Stimulated activated CD8-positive, alpha-beta memory T cell treated with anti-CD3 and anti-CD28 coated beads, Interleukin-4, amount 100 ng/mL, for 4 hours (primary cell): ENCODE measurements at places on chromosomes 7 and 10.

DNA sequence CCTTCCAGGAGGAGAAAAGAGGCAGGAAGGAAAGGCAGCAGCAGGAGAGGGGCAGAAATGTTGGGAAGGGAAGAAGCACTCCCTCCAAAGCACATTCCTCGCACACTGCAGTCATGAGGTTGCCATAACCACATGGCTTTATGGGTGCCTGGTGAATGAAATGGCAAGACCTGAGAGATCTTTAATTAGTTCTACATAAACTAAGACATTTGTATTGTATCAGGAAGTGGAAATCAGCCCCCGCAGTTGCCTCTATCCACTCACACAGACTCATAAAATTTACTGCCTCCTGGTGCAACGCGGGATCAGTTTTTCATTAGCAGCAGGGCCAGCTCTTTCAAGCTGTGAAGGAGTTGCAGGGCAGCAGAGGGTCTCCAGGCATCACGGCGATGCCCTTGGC is 106.4 kb downstream of the COL13A1 start:
- DNase-seq = no peak

GRCh38 chr10:93548376-93549071 is 17.9 kb upstream of the FFAR4 start:
- DNase-seq = no peak

- no peak for DNase-seq
Measured at GRCh38 chr7:92546856-92547497, 18.4 kb downstream of the RBM48 start.

DNA sequence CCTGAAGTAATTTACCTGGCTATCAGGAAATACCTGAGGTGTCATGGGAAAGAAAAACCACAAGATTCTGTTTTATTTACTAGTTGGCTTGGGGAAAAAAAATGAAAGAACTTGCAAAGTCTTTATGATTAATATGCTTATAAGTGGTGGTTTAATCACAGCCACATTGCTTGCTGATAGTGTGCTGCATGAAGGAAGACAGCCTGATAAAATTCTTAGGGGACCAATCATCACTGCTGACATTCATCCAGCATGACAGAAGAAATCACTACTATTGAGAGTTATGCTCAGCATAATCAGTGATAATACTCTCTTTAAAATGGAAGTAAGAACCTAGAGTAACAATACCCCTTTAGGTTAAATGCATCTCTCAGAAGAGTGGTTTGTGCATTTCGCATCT is 150.2 kb upstream of the LRRN3 start:
- DNase-seq = no peak

DNA sequence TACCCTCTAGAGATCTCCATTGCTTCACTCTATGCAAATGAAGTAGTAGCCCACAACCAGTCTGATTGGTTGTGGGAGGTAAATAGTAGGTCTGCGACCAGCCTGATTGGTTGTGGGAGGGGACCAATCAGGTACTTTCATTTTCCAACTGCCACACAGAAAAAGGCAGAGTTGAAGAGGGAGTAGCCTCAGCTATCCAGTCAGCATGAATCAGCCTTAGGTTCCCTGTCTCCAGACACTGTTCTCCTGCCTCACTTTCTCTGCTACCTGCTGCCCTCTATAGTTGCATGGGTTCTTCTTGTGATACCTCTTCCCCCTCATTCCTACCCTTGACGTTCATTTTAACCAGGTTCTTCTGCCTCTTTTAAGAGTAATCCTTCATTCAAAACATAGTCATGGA is 114.5 kb upstream of the LYZL1 start:
- DNase-seq = no peak

DNA sequence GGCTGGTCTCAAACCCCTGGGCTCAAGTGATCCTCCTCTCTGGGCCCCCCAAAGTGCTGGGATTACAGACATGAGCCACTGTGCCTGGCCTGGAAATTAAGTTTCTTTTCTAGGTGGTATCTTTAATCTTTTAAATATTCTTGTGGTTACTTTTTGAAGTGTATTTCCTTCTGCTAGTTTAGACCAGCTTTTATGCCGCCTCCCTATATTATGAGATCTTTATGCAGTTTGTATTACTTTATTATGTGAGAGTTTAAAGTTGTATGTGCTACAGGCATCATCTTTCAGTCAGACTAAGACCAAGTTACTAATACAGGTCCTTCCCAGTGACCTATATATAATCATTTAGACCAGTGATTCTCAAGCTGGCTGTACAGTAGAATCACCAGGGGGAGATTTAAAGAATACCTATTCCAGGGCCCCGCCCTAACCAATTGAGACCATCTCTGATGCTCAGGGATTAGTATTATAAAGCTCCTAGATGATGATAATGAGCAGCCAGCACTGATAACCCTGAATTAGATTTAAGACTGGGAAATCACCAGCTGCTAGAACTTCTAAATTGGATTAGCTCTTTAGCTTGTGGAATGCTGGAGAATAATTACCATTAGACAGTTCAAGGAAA is 11.3 kb downstream of the INPP5F start:
- DNase-seq = no peak

GRCh38 chr7:9890092-9890491 is 1083.6 kb upstream of the PHF14 start:
- no peak for DNase-seq

- no peak for DNase-seq
Measured at GRCh38 chr7:41206267-41206666, 496.6 kb downstream of the INHBA start.

GRCh38 chr7:135773464-135773863 is 24.9 kb upstream of the FAM180A start:
- no peak for DNase-seq

DNA sequence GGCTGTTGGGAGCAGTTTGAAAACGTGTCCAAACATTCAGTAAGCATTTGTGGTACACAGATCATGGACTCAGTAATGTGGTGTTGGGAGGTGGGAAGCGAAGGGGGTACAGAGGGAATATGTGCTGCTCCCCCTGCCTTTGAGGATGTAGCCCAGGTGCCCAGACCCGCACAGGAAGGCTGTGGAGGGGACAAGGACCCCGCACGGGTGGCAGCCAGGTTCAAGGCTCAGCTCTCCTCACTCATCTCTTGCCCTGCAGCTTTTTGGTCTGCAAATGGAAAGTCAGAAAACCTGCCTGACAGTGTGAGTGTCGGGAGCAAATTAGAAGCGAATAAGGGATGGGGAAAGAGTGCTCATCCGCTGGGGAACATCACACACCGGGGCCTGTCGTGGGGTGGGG is 27.3 kb upstream of the EN2 start:
- DNase-seq = no peak

DNA sequence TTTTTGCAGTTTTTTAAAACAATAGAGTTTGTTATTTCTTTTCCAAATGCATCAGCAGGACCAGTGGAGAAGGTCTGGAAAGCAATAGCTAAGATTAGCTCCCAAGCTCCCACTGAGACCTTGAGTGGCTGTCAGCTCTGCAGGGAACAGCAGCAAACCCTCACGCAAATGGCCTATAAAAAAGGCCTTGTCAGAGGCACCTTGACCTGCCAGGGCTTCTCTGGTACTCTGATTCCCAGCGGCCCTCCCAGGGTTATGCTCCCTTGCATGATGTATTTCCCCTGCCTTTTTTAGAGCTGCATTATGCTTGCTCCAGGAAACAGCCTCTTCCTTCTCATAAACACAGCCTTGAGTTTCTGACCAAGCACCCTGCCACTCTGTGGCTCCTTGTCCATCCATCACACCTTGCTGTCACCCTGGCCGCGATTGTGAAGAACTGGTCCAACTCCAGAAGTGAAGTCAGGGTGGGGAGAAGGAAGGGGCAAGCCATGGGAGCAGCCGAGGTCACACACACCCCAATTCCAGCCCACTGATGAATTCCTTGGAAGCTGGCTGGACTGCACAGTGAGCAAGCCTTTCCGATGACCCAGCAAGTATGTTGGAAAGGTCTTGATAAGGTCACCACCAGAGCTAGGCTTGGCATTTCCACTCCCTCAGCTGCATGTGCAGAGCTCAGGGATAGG is 35.3 kb upstream of the NKX2-3 start:
- no peak for DNase-seq

- DNase-seq = no peak
Measured at GRCh38 chr7:116194115-116194514, 16.2 kb upstream of the TES start.

DNA sequence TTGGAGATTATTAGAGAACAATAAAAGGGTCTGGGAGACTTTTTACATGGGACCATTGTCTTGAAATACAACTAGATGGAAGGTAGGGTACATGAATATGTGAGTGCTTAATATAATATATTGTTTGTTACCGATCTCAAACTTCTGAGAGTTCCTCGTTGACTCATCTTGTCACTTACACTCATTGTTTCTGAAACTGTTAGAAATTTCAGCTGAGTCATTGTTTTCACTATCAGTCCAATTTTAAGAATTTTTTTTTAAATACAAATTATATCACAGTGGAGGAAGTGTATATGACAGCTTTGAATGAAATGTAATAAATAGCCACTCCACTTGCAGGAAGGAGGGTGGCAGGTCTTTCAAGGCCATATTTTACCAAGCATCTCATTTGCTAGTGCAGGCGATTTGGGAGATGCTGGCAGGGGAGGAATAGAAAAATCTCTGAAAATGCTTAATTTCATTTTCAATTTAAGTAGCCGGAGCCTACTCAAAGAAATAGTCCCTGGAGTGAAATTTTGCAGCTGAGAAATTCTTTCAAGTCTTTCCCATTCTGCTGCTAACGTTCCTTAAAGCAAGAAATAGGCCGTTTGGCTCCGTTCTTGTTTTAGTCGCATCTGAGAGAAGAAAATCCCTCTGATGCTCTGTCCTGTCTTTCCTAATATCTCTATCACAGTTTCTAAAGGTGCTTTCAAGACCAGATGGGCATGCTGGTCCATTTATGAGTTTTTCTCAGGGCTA is 1404.2 kb upstream of the CELF2 start:
- no peak for DNase-seq

GRCh38 chr10:31594347-31594873 is 275.4 kb downstream of the ZEB1 start:
- DNase-seq = no peak

DNA sequence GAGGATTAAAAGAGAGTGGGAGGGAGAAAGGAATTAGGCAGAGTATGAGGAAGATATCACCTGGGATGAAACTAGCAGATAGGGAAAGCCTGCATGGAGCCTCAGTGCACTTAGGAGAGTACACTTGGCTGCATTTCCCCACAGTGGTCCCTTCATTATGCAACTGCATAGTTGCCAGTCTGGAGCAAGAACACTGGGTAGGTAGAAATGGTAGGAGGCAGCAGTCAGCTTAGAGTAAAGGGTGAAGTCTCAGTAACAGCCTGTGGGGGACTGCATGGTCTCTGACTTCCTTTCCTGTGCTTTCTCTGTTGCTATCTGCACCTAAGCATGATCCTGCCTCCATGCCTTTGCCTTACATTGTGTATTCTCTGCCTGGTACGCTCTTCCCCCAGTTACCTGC is 14.0 kb upstream of the PCGF5 start:
- DNase-seq = no peak

DNA sequence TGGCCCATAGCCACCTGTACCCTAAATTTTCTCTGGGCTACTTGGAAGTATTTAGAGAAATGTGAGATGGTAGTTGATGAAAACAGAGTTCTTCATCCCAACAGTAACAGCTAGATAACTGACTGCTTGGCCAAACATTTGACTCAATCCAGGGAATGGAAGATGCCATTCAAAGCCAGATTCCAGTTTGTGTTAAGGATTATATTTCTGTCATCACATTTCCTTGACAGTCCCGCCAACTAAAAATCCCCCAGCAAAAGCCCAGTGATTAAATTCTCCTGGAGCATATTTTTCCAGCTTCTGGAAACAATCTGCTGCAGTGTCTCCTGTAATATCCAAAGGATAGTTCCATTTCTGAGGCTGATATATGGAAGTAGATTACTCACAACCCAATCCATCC is 45.4 kb upstream of the PTN start:
- DNase-seq = no peak

GRCh38 chr7:51927738-51928137 is 611.1 kb upstream of the COBL start:
- no peak for DNase-seq

DNA sequence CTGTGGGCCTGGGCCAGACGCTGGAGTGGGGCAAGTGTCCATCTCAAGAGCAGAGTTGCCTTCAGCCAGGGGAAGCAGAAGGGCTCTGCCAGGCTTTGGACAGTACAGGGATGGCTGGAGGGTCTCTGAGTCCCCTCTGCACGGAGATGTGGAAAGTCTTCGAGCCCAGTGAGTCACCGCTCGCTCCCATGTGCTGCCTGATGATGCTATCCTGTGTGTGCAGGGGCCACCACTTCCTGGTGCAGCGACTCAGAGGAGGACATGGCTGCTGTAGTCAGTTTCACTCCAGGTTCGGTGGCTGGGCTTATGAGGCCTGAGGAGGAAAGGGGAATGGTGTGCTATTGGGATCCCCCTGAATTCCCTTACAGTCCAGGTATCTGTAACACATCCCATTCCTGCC is 6.0 kb downstream of the ADCYAP1R1 start:
- no peak for DNase-seq

DNA sequence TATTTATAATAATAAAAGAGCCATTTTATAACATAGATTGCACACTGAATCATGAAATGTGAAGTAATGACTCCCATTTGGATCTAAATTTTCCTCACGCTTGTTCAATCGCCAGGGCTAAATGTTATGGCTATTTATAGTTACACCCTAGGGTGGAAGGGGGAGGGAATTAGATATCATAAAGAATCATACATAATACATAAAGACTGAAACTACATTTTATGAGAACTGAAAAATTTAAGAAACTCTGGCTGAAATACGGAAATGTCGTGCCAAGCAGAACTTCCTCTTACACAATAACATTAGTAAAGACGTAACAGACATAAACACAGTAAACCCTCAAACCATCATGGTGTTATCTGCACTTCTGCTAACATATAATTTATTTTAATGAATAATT is 327.5 kb upstream of the PHF14 start:
- DNase-seq = no peak

DNA sequence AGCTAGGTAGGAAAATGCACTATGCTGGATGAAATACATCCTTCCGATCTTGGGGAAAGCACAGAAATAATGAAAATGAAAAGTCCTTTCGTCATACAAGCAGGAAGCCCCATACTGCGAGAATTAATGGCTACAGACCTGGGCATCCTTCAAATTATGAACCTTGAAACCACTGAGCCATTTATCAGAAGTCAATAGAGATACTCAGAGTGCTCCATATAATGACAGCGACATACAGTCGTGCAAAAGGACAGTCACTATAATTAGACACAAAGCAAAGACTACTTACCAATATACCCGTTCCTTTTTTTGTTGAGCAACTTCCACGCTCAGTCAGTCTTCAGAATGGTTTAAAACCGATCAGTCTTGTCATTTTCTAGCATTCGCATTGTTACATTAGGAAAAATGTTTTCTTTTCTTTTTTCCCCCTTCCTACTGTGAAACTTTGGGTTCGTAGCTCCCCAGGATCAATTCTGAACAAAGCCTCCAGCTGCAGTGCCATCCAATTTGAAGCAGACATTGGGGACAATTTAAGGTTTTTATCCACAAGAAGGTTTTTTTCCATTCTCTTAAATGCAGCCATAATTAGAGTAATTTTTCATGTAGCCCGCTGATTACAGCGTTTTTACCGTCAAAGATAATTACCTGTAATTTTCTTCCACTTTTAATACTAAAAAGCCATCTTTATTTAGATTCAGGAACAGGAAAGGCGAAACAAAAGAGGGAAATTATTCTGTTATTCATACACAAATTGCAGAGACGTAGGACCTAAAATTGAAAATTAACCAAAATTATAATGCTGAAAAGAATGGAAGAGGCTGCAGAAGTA is 6.4 kb downstream of the DLX6 start:
- no peak for DNase-seq

GRCh38 chr7:1055956-1056784 is 11.8 kb downstream of the GPR146 start:
- DNase-seq = no peak

- no peak for DNase-seq
Measured at GRCh38 chr7:70060298-70061068, 462.2 kb downstream of the AUTS2 start.

- DNase-seq = no peak
Measured at GRCh38 chr7:43307522-43307921, 195.1 kb downstream of the HECW1 start.
